ENCODE measurements at places on chromosomes 1 and 21.

GRCh38 chr1:35660581-35661473, 19.5 kb upstream of the PSMB2 start:
- DNase-seq, result no peak

GRCh38 chr1:5865774-5866173, 126.5 kb downstream of the NPHP4 start:
- DNase-seq, result no peak

DNA sequence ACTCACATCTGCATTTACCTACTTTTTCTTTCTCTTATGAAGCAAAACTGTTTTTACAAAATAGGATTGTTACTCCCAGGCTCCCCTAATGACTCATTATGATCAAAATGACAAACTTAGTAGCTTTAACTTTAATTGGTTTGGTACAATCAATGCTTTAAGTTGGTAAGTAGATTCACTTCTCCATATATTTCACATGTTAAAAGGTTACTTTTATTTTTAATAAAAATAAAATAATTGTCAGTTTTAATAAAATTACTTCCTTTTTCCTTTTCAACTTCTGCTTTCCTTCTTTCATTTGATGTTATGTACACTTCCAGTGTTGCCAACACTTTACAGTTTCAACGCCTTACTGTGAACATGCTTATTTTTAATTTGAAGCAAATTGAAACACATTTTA, 477.6 kb downstream of the SETD4 start:
- no peak for DNase-seq

DNA sequence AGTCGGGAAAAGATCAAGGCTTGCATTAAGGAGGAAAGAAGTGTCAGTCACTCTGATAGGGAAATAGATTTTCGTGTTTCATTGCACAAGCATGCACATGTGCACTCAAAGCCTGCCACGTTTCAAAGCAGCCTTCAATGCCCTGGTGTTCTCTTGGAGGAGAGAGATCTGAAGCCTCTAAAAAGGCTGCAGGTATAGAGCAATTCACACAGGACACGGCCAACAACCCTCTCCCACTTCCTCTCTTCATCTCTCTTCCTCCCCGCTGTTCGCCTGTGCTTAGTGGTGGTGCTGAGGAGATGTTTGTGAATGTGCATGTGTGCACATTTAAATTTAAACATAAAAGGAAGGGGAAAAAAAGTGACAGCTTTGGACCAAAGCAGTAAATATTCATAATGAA, 117.7 kb downstream of the NUF2 start:
- DNase-seq, result no peak

DNA sequence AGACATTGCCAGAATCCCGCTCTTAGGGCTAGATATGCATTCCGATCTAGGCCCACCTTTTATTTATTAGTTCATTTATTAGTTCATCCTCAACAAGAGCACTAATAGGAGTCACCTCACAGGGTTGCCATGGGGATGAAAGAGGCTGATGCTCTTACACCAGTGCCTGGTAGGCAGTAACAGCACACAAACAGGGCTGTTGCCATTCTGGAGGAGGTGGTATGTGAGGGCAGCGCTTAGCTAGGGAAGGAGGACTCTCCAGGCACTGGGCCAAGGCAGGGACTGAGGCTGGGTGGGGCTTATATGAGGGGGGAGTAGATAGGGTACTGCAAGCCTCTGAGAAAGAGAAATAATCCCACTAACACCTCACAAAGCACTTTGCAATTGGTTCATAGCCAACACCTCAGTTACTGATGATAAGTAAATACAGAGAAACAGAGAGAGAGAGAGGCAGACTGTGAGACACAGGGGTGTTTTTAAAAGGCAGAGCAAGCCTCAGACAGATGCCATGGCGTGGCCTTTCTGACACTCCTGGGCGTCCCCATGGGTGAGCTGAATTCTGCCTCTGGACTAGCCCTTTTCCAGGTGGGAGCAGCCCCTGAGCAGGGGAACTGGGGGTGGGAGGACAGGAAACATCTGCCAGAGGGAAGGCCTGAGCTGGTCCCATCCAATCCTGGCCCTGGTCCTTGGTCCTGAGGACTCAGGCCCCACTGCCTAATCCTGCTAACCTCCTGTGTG, 5.9 kb downstream of the FCGR2A start:
- DNase-seq, result no peak

GRCh38 chr1:230163205-230163604, 96.2 kb downstream of the GALNT2 start:
- DNase-seq, result no peak

DNA sequence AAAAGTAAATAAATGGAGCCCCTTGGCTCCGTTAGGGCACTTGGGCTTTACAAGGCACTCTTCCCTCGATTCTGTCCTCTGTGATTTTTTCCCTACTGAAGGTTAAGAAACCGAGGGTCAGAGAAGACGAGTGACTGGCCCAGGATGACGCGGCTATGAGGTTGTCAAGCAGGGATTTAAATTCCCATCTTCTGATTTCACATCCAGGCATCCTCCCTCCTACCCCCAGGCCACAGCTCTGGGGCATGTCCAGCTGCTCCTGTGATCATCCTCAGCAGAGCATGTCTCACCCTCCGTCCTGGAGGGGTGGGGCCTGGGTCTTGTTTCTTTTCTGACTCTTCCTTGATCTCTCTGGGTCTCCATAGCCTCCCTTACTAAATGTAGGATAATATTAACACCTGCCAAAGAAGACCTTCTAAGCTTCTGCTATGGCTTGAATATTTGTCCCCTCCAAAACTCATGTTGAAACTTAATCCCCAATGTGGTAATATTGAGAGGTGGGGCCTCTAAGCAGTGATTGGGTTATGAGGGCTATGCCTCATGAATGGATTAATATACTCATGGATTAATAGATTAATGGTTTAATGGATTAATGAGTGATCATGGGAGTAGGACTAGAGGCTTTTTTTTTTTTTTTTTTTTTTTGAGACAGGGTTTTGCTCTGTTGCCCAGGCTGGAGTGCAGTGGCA, 4.6 kb downstream of the CRYBG2 start:
- no peak for DNase-seq

DNA sequence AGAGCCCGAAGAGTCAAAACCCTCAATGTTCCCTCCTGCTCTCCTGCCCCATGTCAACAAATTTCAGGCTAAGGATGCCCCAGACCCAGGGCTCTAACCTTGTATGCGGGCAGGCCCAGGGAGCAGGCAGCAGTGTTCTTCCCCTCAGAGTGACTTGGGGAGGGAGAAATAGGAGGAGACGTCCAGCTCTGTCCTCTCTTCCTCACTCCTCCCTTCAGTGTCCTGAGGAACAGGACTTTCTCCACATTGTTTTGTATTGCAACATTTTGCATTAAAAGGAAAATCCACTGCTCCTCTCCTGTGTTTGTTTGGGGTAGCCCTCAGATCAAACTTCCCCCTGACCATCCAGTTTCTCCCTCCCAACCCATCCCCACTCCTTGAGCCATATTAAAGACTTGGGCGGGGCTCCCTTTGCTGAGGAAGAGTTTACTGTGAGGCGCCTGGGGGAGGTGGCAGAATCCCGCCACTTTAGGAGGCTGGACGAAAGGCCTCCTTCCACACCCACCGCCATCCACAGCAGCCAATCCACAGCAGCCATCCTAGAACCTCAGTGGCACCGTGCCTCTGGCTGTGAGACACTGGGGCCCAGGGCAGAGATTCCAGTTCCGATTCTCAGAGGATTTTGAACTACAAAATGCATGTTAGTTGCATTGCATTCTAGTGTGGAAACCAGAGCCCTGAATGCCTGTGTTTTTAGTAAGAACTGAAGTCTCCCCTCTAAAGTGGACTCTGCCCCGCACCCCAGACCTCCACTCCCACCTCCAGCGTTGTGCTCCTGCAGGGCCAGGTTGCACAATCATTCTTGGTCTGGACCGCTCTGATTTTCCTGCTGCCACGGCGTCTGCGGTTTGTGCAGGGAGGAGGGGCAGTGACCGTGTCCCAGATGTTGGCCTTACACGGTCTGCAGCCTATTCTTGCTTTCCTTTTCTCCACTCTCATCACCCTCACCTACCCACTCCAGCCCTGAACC, 3.0 kb downstream of the OLFML3 start:
- DNase-seq, result no peak
